NCI-H2107 (cell line): ENCODE measurements at places on chromosomes 1 and 21.

GRCh38 chr1:168643152-168643551 lies 66.7 kb downstream of the XCL1 start:
- DNase-seq = no peak

DNA sequence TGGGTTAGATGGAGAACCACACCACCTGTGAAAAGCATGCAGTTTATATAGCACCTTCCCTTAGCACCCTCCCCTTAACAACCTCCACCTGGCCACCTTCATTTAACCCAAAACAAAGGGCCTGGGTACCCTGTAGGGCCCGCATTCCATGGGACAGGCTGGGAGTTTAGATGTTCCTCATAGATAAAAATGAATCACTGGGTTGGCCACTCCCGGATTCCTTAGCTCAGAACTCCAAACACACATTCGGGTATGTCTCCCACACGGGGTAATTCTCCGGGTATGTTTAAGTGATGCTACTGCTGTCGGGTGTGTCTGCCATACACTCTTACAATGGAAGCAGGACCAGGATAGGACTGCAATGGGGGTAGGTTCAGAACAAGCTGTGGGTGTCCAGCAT lies 43.9 kb upstream of the FOXO6 start:
- DNase-seq = no peak

- no peak for DNase-seq
These were observed 64.7 kb upstream of the FGGY start for GRCh38 chr1:59232216-59232615.

- DNase-seq = no peak
These were observed 215.5 kb upstream of the USP25 start for GRCh38 chr21:15514073-15514946.

GRCh38 chr1:221908573-221908972 lies 166.7 kb upstream of the DUSP10 start:
- DNase-seq = no peak

DNA sequence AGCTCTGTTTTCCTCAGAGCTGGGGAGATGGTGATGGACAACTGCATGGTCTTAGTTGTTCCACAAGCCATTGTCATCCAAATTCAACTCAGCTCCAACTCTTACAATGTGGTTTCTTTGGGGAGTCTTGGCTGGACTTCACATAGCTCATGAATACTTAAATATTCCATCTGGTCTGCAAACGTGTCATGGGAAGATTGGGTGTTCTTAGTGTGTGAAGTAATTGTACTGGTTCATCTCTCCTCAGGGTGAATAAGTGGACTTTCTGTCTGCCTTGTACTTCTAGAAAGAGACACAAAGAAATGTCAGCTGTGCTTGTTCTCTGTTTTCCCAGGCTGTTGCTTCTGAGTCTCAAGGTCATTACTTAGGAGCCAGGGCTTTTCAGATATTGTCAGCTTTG lies 106.6 kb downstream of the VPS13D start:
- DNase-seq = no peak

GRCh38 chr1:210263963-210264362 lies 31.4 kb downstream of the SERTAD4 start:
- no peak for DNase-seq

DNA sequence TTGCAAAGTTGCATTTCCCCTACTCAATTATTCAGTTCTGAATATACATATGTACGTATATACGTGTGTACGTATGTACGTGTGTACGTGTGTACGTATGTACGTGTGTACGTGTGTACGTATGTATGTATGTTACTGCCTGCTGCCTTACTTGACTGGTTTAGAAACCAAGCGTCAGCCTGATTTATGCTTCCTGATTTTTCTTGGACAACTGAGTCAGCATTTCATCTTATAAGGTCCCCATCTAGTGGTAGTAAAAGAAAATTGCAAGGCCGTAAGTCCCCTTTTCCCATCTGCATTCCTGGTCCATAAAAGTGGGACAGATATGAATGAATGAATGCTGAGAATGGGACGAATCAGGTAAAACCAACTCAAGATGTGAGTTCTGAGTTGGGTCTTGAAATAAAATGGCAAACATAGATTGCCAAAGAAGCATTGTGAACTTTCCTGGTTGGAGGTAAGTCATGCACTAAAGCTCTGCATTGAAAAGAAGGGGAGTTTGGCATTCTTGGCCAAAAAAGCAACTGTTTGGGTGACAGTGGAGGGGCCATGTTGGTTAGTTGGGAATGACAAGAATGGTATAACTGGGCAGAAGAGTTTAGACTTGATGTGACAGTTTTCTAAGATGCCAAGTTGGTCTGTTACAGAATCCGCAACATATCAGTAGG lies 76.4 kb upstream of the DNAH14 start:
- DNase-seq = no peak

DNA sequence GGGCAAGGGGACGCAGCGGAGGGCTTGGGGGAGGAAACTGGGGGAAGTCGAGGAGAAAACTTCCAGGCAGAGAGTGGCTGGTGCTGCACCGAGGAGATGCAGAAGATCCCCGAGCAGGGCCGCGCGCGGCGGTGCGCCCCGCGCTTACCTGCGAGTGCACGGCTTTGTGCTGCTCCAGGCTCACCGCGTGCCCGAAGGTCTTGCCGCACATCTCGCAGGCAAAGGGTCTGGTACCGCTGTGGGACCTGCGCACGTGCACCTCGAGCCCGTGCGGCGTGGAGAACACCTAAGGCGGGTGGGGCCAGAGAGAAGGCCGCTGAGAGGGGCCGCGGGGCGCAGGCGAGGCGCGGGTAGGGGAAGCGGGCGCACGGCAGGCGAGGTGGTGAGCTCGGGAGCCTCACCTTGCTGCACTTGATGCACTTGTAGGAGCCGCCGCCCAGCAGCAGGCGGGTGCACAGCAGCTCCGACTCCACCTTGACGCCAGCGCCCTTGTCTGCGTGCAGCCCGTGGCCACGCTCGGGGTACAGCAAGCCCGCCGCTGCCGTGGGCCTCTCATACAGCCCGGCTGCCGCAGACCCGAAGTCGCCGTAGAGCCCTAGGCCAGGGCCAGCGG lies 6.4 kb downstream of the GFI1 start:
- DNase-seq = no peak

GRCh38 chr1:156246781-156247459 lies 936 bp downstream of the PAQR6 start:
- DNase-seq = no peak

DNA sequence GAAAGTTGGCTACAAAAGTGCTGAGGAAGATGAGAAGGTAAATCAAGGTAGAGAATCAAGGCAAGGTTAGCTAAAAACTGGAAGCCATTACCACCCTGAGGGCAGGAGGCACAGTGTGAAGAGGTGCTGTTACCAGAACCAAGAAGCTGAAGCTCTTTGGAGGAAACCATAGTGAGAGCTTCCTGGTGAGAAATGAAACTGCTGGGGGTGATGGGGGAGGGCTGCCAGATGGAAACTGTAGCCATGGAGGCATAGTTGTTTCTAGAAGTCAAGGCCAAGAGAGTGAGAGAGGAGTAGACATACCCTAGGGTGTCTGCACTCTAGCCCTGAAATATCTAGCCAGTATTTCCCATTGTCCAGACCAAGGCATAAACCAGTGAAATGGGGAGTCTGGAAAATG lies 28.7 kb downstream of the IFI44 start:
- DNase-seq = no peak

DNA sequence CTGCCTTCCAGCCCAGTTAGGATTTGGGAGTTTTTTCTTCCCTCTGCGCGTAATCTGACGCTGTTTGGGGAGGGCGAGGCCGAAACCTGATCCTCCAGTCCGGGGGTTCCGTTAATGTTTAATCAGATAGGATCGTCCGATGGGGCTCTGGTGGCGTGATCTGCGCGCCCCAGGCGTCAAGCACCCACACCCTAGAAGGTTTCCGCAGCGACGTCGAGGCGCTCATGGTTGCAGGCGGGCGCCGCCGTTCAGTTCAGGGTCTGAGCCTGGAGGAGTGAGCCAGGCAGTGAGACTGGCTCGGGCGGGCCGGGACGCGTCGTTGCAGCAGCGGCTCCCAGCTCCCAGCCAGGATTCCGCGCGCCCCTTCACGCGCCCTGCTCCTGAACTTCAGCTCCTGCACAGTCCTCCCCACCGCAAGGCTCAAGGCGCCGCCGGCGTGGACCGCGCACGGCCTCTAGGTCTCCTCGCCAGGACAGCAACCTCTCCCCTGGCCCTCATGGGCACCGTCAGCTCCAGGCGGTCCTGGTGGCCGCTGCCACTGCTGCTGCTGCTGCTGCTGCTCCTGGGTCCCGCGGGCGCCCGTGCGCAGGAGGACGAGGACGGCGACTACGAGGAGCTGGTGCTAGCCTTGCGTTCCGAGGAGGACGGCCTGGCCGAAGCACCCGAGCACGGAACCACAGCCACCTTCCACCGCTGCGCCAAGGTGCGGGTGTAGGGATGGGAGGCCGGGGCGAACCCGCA lies at the start of gene PCSK9:
PCSK9 (plus strand) TSS at position 207 of the 741 bp plus-strand sequence; CDS start at position 497, 290 bp downstream.
- DNase-seq = no peak

GRCh38 chr1:82045221-82045620 lies 244.5 kb downstream of the ADGRL2 start:
- DNase-seq = no peak

DNA sequence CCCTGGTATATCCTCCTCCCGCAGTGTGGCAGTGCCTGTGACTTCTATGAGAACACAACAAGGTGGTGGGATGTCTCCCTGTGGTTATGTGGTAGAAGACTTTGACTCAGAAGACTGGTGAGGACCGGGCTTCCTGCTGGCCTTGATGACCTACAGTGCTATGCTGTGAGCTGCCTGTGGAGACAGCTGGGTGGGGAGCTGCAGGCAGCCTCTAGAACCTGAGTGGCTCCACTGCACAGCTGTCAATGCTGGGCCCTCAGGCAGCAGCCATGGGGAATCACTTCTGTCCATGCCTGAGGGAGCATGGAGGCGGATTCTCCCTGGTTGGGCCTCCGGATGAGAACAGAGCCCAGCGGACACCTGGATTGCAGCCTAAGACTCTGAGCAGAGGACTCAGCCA lies 14.9 kb downstream of the SLC1A7 start:
- no peak for DNase-seq

GRCh38 chr1:80217377-80217986 lies 1211.0 kb upstream of the ADGRL4 start:
- DNase-seq = no peak

GRCh38 chr1:219682788-219683187 lies 69.9 kb upstream of the ZC3H11B start:
- no peak for DNase-seq

DNA sequence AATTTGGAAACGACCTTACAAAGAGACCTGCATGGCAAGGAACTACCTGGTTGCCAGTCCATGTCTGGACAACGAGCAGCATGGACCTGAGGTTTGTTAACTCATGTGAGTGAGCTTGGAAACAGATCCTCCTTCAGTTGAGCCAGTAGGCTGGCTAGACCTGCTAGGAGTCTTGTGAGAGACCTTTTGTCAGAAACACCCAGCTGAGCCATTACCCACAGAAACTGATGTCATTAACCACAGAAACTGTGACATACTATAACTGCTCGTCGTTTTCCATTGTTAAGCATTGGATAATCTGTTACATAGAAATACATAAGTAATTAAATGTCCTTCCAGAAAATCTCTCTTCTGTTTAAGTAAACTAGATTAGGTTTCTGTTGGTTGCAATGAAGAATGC lies 211.1 kb upstream of the C21orf91 start:
- DNase-seq = peak; percentile 13

DNA sequence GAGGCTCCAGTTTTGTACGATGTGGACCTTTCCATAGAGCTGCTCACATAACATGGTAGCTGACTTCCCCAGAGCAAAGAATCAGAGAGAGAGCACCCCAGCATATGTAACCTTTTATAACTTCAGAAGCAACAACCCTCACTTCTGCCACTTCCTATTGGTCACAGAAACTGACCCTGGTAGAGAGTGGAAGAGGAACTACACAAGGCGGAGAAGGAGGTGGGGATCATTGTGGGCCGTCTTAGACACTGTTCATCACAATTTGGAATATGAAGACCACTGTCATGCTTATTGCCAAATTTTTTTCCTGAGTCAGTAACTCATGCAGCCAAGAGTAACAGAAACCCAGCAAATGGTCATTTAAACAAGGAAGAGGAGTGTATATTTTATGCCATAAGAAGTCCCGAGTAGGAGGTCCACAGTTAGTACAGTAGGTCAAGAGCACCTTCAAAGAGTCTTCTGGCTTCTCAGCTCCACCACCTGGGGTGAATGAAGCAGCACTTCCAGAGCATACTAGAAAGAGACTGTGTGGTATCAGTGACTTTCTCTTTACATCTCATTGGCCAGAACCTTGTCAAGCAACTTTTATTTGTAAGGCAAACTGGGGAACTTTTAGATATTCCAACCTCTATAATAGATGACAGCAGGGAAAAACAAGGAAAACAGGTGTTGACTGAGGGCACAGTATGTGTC lies 71.8 kb downstream of the ODF2L start:
- DNase-seq = no peak

DNA sequence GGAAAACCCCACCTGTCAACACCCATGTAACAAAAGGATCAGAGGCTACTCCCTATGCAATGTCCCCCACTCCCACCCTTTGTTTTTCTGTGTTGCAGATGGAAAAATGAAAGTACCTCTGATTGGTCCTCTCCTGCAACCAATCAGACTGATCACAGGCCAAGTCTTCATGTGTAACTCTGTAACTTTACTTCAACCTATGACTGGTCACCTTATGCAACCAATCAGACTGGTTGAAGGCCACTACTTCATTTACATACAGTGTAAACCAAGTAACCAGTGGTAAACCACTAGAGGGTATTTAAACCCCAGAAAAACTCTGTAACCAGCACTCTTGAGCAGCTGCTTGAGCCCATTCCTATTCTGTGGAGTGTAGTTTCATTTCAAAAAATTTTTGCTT lies 266.3 kb upstream of the OLFM3 start:
- no peak for DNase-seq

- DNase-seq = no peak
These were observed 1.5 kb downstream of the GALNT2 start for GRCh38 chr1:230068621-230068873.
